H4 (cell line): ENCODE measurements at places on chromosomes 11 and 22. TPM values are rescaled to one million over a fixed set of nuclear protein-coding genes. Genes with fewer than 3 reads are reported as not detected.

The XKR3 gene
- 0.06 TPM in 1 of 2 replicates, not detected in the other for total RNA-seq

DNA sequence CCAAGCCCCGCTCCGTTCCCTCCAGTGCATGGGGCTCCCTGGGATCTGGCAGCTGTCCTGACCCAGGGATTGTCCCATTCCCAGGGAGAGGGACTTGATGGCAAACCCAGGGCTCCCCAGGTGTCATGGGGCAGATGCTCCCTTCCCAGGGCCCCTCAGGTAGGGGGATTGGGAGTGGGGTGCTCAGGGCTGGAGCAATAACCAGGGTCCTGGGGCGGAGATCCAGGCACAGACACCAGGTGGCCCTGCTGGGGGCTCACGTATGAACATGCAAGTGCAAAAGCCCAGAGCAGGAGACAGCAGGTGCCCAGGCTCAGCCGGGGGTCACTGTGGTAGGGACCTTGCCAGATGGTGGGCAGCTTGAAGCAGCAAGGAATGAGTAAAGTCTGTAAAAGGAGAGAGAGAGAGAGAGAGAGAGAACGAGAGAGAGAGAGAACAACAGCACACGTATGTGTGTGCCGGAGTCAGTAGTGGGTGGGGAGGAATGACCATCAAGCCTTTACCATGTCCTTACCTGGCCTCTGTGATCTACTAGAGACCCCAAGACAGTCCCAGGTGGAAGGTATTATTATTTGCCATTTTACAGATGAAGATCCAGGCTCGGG, 19.3 kb upstream of the MPPED1 start:
- DNase-seq, result no peak

- DNase-seq, result no peak
These were observed 59.2 kb upstream of the USP47 start for GRCh38 chr11:11782532-11783110.

The PPP2R5B gene
- total RNA-seq, result 6.4 and 9.1 TPM in 2 replicates

The BIK gene
- total RNA-seq, result 0.45 TPM in 1 of 2 replicates, not detected in the other

- no peak for DNase-seq
These were observed 11.8 kb downstream of the PRDM11 start for GRCh38 chr11:45158210-45158731.

The OSBP2 gene
- 2.0 and 2.8 TPM in 2 replicates for total RNA-seq

The OR51E2 gene
- total RNA-seq, result 0.37 and 1.2 TPM in 2 replicates

The MYOD1 gene
- not detected in 2 replicates for total RNA-seq

GRCh38 chr22:48594757-48595510, 1232.7 kb downstream of the BRD1 start:
- DNase-seq, result no peak

- DNase-seq, result no peak
These were observed 26.1 kb downstream of the APIP start for GRCh38 chr11:34890089-34890488.

- no peak for DNase-seq
These were observed 23.4 kb upstream of the CADM1 start for GRCh38 chr11:115527534-115528125.

- no peak for DNase-seq
These were observed 74.7 kb downstream of the COMMD9 start for GRCh38 chr11:36214480-36214879.

DNA sequence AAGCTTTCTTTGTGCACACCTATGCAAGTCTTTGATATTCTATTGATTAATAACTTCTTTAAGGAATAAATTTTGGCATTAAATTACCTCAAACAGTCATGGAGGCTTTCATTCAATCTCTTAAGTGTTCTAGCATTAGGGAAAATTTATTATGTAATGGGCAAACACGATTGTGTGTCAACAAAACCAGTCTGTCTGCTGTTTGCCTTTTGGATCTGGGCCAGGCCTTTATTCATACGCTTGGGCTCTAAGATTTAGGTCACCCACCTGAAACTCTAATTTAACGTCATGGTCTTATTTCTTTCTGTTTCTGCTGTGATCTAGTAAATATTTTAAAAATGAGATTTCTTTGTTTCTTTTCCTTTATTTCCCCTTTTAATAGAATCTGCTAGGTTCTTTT, 1270.6 kb downstream of the LRRC4C start:
- DNase-seq, result no peak

GRCh38 chr11:117828611-117829368, 4.2 kb upstream of the FXYD2 start:
- peak; percentile 62 for DNase-seq

DNA sequence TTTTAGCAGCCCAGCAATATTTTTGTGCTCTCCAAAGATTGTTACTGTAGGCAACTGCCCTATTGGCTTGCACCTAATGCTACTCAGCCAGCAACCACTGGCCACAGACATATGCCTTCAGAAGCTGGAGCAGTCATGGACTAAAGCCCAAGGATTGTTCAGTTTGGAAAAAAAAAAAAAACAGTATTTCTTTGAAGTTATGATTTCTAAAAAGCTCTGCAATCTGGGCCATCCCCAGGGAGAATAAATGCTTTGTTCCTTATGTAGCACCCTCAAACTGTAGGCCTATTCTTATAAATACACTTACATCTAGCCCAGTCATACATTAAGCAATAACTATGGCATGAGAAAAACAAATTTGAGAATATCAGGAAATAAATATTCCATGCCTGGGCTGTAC, 2190.5 kb upstream of the RAG2 start:
- DNase-seq, result no peak

The OR51B5 gene
- 28.2 and 31.4 TPM in 2 replicates for total RNA-seq

DNA sequence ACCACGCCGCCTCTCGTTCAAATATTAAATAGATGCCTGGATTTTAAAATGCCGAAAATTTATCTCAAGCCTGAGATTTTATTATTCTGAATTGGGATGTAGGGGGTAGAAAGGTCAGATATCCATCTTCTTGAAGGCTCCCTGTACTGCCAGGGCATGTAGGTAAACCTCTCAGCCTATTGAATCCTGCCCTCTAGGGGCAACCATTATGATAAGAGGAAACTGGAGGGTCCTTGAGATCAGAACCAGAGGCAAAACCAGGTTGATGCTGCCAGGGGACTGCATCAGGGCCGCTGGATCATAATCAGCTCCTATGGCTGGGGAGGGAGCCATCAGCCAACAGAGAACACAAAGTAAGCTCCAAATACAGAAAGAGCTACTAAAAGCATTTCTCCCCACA, 92.4 kb downstream of the KCNC1 start:
- no peak for DNase-seq

- no peak for DNase-seq
These were observed 8.7 kb downstream of the SPI1 start for GRCh38 chr11:47369676-47370075.

The GRIA4 gene
- total RNA-seq, result 1.0 and 24.9 TPM in 2 replicates

DNA sequence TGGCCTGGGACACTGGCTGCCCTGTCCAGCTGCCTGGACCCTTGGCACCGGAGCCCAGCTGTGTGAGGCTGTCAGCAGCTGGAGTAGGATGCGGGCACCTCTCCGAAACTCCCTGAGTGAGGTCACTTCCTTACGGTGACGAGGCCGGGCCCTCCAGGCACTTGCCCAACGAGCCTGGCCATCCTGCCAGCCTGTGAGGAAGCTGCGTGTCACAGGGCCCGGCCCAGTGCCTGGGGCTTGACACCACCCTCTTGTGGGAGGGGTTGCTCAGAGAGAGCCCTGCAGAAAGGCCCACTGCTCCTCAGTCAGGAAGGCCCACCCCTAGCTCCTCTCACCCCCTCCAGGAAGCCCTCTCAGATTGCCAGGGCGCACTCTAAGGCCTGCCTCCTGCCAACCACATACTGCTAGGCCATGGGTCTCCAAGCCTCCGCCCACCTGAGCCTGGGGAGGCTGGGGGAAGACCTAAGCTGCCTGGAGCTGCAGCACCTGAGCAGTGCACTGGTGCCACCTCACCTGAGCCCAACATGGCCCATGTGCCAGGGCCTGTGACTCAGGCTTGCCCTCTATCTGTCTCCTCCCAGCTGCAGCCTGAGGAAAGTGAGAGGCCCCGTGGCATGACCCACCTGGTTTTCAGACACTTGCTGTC, 4.3 kb upstream of the PHLDA2 start:
- peak; percentile 98 for DNase-seq

- no peak for DNase-seq
These were observed 230.2 kb upstream of the B3GAT1 start for GRCh38 chr11:134642206-134642605.

DNA sequence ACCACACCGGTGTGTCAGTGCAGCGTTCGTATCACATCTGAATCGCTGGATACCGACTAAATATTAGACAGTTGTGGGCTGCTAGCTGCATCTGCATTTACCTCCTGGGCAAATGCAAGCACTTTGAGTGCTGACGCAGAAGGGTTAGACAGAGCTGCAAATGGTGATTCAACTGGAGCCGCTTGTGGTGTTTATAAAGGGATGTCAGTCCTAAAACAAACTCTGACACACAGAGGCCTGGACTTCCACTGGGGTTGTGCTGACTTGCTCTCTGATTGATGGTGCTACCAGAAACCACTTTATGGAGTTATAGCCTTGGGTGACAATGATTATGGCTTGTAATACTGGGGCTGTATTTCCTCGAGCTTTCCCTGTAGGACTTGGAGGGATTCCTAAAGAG, 374.4 kb downstream of the NTM start:
- peak; percentile 29 for DNase-seq

GRCh38 chr11:34809191-34810106, 106.7 kb downstream of the APIP start:
- no peak for DNase-seq

The PPME1 gene
- 33.1 and 33.5 TPM in 2 replicates for total RNA-seq

DNA sequence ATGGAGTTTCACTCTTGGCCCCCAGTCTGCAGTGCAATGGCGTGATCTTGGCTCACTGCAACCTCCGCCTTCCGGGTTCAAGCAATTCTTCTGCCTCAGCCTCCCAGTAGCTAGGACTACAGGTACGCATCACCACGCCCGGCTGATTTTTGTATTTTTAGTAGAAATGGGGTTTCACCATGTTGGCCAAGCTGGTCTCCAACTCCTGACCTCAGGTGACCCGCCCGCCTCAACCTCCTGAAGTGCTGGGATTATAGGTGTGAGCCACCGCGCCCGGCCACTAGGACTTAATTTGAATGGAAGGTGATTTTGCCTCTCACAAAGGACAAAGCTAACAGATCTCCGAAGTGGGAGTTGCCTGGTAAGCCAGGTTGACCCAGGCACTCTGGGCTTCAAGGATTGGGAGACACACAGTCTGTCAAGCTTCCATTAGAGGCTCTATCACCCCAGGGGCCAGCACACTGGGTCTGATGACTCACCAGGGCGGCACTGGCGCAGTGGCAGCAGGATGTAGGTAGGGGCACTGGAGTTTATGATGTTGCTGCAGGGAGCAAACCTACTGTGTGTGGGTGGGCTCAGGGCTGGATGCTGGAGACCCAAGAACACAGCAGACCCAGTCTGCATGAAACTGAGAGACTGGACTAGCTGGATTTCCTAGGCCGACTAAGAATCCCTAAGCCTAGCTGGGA, 17.8 kb upstream of the KCTD14 start:
- peak; percentile 55 for DNase-seq

DNA sequence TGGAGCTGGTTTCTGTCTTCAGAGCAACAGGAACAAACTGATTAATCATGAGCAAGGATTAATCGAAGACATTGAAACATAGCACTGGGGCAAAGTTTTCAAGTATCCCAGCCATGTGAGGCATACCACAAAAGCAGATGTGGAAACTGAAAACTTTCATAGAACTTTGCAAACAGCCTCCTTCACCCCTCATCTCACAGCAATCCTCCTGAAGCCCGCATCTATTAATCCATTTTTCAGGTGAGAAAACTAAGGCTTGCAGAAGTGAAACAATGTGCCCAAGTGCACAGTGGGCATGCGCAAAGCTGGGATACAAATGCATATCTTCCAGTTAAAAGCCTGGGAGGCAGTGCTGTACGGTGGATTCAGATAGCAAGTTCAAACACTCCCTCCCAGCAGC, 58.6 kb upstream of the HMGXB4 start:
- DNase-seq, result no peak

DNA sequence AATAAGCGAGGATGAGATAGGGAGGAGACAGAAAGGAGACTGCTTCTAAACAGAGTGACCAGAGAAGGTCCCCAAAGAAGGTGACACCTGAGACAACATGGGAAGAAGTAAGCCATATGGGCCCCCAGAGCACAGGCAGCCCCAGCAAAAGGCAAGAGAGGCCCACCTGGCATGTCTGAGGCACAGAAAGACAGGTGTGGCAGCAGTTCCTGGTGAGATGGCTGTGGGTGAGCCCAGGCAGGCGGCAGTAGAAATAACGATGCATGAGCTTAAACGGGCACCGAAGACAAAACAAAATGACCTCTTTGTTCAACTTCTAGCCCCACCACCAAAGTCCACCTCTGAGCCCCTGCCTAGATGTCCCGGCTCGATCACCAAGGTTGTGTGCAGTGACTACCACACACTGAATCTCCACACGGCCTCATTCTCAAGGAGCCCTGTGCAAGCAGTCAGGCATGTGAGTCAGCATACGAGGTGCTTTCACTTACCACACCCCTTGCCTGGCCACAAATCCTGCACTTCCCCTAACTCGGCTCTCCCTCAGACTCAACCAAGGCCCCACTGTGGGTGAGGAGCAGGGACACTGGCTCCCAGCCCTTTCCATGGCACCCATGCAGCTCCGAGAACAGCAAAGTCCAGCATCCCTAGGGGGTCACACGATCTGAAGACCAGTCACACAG, 77.6 kb downstream of the PACSIN2 start:
- DNase-seq, result peak; percentile 81

DNA sequence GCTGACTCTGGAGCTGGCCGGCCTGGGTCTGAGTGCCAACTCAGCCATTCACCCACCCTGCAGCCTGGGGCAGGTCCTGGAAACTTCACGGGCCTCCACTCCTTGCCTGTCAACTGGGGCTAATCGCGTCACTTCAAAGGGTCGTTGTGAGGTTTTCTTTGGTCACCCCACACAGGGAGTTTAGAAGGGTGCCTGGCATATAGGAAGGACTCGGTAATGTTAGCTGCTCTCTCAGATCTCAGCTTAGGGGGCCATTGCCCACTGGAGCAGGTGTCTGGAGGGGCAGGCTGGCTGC, 7.3 kb downstream of the INCENP start:
- DNase-seq, result no peak
